Subcutaneous preadipocyte (primary cell): ENCODE measurements at places on chromosomes 1 and 21. TPM values are rescaled to one million over a fixed set of nuclear protein-coding genes. Genes with fewer than 3 reads are reported as not detected.

The RSPH1 gene
- not detected in 2 replicates for total RNA-seq

The LMX1A gene
- under 0.01 TPM in 1 of 2 replicates, not detected in the other for total RNA-seq

The SPATA21 gene
- not detected in 2 replicates for total RNA-seq

The CYYR1 gene
- 0.20 TPM in 1 of 2 replicates, not detected in the other for total RNA-seq

The GPR52 gene
- total RNA-seq = 1.8 and 2.5 TPM in 2 replicates

The NCF2 gene
- not detected in 2 replicates for total RNA-seq
